ENCODE measurements at places on chromosomes 4 and X. TPM values are rescaled to one million over a fixed set of nuclear protein-coding genes. Genes with fewer than 3 reads are reported as not detected.
A peak's percentile ranks its signal among the peaks of the same experiment; 100 is the strongest.

DNA sequence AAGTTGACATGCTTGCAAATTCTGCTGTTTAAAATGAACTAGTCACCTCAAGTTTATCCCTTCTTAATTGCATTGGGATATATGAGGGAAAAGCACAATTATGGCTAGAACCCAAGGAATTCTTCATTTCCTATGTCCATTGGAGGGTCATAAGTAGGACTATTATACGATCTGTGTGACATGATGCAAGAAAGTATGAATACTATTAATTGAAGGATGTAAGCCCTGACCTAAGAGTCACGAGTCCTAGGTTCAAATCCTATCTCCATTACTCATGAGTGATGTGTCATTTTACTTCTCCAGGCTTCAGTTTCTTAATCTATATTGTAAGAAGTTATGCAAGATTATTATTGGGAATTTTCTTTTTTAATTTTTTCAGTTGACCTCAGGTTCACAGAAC lies 542.9 kb upstream of the GRIA3 start:
- no peak overlapping the region for H3K27ac ChIP-seq
- no peak for DNase-seq
- H3K27me3 ChIP-seq = no peaks in the 10 kb centered on the region
- H3K4me1 ChIP-seq = no peaks in the 10 kb centered on the region

ADH1A gene
- total RNA-seq = not detected

FRYL gene
- total RNA-seq = 45.8 TPM

RAB39B gene
- 0.44 TPM for total RNA-seq

TMEM271 gene
- not detected for total RNA-seq

ARL13A gene
- not detected for total RNA-seq

DNA sequence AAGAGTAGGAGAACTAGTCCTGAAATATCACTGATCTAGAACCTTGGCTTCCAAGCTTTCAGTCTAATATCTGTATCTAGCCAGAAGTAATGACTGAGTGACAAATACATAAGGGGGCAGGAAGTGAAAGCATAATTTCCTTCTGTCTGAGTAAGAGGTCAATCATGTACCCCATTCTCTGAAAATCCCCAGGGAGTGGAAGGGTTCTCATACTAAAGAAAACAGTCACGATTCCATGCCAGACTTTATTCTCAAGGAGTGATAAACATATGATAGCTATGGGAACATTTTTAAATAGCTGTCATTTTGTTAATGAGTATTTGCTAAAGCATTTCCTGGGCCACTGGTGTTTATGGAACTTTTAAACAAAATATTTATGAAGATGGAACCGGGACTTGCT lies 308.5 kb downstream of the ARHGAP24 start:
- H3K4me1 ChIP-seq = peaks cover 29% of the 10 kb centered on the region
- H3K4me3 ChIP-seq = no peak overlapping the region
- H3K27me3 ChIP-seq = no peaks in the 10 kb centered on the region
- no peak for DNase-seq

PCDH19 gene
- 0.02 TPM for total RNA-seq

GRCh38 chrX:118588715-118589114 lies 93.1 kb downstream of the DOCK11 start:
- H3K4me3 ChIP-seq = no peak overlapping the region
- H3K4me1 ChIP-seq = no peaks in the 10 kb centered on the region
- H3K27me3 ChIP-seq = peaks cover 14% of the 10 kb centered on the region
- no peak for DNase-seq
- H3K27ac ChIP-seq = no peak overlapping the region

NPY1R gene
- 6.9 TPM for total RNA-seq

DNA sequence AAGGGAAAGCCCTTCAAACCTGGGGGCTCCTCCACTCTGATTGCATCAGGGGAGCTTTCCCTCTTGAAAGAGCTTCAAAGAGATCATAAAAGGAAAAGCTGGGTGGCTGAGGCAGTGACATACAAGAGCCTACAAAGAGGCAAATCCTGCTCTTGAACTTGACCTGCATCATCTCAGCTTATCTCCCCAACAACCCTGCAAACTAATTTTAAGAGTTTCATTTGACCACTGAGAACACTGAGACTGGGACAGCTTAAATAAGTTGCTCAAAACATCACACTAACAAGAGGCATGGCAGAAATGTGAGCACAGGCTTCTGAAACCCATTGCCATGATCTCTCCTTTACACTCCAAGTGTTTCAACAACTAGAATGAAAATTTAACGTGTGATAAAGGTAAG lies 101.6 kb upstream of the PPARGC1A start:
- no peaks in the 10 kb centered on the region for H3K27me3 ChIP-seq
- DNase-seq = no peak
- H3K4me1 ChIP-seq = no peaks in the 10 kb centered on the region

GRCh38 chrX:45889471-45889870 lies 655.8 kb downstream of the ZNF674 start:
- no peak overlapping the region for H3K4me3 ChIP-seq
- H3K27ac ChIP-seq = no peak overlapping the region
- no peaks in the 10 kb centered on the region for H3K36me3 ChIP-seq
- no peaks in the 10 kb centered on the region for H3K27me3 ChIP-seq
- DNase-seq = no peak

DNA sequence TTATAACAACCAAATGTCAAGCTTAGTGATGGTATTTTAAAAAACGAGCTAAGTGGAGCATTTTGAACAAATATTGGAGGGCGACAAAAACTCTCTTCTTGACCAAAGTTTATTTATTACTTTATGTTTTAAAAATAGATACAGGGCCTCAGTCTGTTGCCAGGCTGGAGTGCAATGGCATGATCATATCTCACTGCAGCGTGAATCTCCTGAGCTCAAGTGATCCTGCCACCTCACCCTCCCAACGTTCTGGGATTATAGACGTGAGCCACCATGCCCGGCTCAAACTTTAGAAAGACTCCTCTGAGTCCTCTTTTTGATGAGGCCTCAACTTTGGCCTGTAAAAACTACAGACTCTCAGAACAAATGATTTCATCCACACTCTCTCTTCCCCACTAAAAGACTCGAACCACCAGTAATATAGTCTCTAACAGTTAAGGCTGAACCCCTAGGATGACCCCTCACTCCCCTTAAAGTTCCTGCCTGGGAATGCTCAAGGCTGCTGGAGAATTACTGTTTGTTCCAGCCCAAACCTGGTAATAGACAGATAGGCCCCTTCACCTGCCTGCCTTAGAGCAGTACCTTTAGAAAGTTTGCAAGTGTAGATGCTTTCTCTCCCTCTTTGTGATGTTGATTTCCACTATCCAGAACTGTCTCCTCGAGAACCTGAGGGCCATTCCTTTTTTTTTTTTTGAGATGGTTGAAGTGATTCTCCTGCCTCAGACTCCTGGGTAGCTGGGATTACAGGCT lies 55.3 kb upstream of the HPSE start:
- no peaks in the 10 kb centered on the region for H3K36me3 ChIP-seq
- H3K4me3 ChIP-seq = no peak overlapping the region
- DNase-seq = no peak
- H3K27me3 ChIP-seq = no peaks in the 10 kb centered on the region

DNA sequence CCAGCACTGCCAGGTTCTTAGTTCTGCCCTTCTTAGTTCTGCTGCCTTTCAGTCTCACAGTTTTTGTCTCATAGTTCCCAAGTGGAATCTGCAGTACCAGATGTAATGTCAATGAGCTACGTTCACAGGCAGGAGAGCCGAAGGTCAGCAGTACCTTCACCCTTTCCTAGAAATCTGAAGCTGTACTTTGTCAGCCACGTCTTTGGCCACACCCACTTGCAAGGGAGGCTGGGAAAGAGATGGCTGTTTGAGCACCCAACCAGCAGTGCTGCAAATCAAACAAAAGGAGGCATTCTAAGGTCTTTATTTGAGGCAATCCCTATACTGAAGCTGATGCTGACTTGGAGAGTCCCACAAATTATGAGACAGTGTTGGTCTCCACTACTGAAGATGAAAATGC lies 199.1 kb upstream of the NPY2R start:
- H3K36me3 ChIP-seq = no peaks in the 10 kb centered on the region
- H3K27me3 ChIP-seq = no peaks in the 10 kb centered on the region
- H3K27ac ChIP-seq = no peak overlapping the region
- no peak for DNase-seq
- no peak overlapping the region for H3K4me3 ChIP-seq
- H3K4me1 ChIP-seq = no peaks in the 10 kb centered on the region

DNA sequence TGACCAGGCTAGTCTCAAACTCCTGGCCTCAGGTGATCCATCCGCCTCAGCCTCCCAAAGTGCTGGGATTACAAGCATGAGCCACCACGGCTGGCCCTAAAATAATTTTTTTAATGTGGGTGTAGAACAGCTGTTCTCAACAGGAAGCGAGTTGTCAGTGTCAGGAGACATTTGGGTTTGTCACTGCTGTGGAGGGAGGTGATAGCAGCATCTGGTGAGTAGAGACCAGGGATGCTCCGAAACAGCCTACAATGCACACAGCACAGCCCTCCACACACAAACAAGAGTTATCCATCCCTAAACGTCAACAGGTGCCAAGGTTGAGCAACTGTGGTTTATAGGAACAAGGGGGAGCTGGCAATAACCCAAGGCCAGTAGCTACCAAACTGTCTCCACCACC lies 243.4 kb upstream of the STS start:
- no peaks in the 10 kb centered on the region for H3K27me3 ChIP-seq
- no peak for DNase-seq
- no peaks in the 10 kb centered on the region for H3K4me1 ChIP-seq
- H3K27ac ChIP-seq = no peak overlapping the region
- H3K36me3 ChIP-seq = no peaks in the 10 kb centered on the region

MND1 gene
- 13.1 TPM for total RNA-seq

- peaks cover 25% of the 10 kb centered on the region for H3K4me1 ChIP-seq
These were observed at the start of gene BCOR for GRCh38 chrX:40097504-40098263. TSS of gene BCOR (minus strand) at chrX:40097958. CDS start at chrX:40077929, 20,029 bp downstream.

DNA sequence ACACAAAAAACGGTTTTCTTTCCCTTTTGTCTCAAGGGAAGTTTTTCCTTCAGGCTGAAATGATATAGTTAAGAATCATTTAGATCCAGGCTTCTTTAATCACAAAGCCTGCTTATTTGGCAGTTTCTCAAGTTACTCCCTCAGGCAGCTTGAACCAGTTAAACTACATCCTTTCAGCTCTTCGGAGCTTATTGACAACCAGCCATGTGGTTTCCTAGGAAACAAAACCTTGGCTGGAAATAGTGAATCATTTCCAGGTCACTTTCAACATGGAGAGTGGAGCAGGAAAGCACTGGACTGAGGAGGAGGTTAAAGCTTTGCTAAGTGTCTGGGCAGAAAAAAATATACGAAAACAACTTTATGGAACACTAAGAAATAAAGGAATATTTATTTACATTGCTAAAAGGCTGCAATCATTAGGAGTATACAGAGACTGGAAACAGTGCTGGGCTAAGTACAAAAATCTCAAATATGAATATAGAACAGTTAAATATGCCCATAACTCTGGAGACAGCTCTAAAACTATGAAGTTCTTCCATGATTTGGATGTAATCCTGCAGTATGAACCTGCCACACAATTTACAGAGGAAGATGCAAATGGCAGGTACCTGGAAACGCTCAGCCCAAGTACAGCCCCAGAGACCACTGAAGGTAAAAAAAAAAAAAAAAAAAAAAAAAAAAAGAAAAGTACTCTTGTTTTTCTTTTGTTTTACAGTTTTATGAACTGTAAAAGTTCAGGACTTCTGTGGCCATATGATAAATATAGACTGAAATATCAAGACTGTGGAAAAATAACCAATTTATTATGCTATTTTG lies 23.2 kb upstream of the AASDH start:
- no peaks in the 10 kb centered on the region for H3K27me3 ChIP-seq
- peaks cover 12% of the 10 kb centered on the region for H3K36me3 ChIP-seq
- DNase-seq = peak; percentile 62
- peaks cover 13% of the 10 kb centered on the region for H3K4me1 ChIP-seq
- peak overlapping the region; percentile 96 for H3K27ac ChIP-seq
- H3K4me3 ChIP-seq = peak overlapping the region; percentile 35

DNA sequence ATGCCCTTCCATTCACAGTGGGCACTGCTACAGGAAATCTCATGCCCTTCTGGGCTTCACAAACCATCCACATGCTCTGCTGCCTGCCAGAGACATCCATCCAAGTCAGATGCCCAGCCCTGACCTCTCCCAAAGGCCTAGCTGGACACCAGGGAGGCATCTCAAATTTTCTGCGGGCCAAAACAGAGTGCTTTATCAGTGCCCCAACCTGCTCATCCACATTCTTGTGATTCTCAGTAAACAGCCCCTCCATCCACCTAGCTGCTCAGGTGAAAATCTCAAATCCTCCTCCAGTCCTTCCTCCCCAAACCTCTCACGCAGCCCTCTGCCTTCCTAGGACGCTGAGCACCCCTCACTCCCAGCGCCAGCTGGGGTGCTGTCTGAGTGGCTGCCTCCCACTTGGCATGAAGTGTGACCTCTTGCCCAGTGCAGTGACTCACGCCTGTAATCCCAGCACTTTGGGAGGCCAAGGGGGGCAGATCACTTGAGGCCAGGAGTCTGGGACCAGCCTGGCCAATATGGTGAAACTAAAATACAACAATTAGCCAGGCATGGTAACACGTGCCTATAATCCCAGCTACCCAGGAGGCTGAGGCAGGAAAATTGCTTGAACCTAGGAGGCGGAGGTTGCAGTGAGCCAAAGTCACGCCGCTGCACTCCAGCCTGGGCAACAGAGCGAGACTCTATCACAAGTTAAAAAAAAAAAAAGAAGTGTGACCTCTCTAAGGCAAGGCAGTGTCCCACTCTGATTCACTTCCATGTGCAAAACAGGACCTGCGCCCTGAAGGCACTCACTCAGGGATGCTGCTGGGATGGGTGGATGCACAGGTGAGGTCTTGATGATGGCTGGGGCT lies 1.7 kb upstream of the AFAP1 start:
- peak; percentile 53 for DNase-seq
- H3K4me3 ChIP-seq = peak overlapping the region; percentile 58
- H3K27me3 ChIP-seq = no peaks in the 10 kb centered on the region
- H3K4me1 ChIP-seq = peaks cover 36% of the 10 kb centered on the region

GRCh38 chr4:77438549-77438948 lies 167.1 kb upstream of the CXCL13 start:
- no peaks in the 10 kb centered on the region for H3K36me3 ChIP-seq
- no peak for DNase-seq
- H3K4me1 ChIP-seq = no peaks in the 10 kb centered on the region
- H3K4me3 ChIP-seq = no peak overlapping the region
- peaks cover 10% of the 10 kb centered on the region for H3K27me3 ChIP-seq

DNA sequence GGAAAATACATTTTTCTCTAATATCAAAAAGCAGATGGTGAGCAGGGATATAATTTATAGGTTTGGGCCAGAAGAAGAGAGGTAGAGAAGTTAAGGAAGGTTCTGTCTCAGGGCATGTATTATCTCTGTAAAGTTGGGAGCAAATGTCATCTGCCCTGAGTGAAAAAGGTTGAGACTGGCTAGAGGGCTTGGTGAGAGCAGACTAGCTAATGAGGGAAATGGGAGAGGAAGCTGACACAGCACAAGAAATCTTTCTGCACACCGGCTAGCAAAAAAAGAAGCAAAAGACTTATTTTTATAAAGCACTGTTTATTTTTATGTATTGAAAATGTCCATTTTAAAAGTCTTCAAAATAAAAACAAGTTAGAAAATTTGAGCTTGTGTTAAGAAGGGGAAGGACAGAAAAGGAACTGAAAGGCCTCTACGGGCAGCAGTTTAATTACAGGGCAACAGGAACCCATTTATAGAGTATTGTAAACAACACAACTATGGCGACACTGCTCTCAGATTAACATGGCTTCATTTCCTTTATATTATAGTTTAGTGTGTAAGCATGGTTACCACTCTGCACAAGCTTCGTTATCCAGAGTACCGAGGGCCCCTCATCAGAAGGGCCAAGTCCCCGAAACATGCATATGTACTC lies 17.4 kb downstream of the CD40LG start:
- no peak overlapping the region for H3K27ac ChIP-seq
- peaks cover 42% of the 10 kb centered on the region for H3K27me3 ChIP-seq
- H3K4me3 ChIP-seq = no peak overlapping the region
- no peaks in the 10 kb centered on the region for H3K4me1 ChIP-seq
- no peak for DNase-seq

- no peaks in the 10 kb centered on the region for H3K36me3 ChIP-seq
- no peak overlapping the region for H3K27ac ChIP-seq
- no peaks in the 10 kb centered on the region for H3K27me3 ChIP-seq
- no peaks in the 10 kb centered on the region for H3K4me1 ChIP-seq
- H3K4me3 ChIP-seq = no peak overlapping the region
These were observed 222.3 kb upstream of the HDX start for GRCh38 chrX:84724576-84724975.

Measured in Calu3 (cell line).